Dorsolateral prefrontal cortex (tissue), 122 donors: ENCODE measurements at places on chromosomes 6 and 20. TPM values are rescaled to one million over a fixed set of nuclear protein-coding genes. Genes with fewer than 3 reads are reported as not detected.

RIPK1 gene
- 8.6 TPM for total RNA-seq

TCFL5 gene
- total RNA-seq = 23.9 TPM

MROH8 gene
- total RNA-seq = 11.6 TPM

DNA sequence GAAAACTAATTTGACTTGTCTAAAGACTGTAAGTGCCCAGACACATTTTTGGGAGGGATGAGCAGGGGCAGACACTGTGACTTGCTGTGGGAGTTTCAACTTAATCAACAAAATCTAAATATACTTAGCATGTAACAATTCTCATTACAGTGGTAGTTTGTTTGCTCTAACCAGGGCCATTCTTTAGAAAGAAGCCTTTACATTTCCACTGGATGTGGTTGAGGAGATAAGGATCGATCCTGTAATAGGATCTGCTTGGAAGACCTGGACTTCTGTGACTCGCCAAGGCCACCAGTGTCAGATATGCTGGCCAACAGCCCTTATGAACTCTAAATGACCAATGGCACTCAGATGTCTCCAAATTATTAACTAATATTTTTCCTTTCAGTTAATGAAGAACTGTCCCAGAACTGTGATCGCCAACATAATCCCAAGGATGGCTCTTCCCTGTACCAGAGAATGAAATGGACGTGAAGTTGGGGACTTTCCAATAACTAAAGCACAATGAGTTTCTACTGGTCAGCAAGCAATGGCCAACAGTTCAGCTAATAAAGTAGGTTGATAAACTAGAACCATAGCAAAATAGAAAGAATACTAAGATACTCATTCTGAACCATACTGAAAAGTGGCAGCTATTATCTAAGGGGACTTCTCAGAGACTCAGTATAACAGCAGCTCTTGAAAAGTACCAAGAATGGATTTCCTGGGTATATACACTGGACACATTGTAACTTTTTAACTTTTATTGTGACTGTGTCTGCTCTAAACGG is 7.5 kb downstream of the SMLR1 start:
- no peak for DNase-seq

- no peak for DNase-seq
These were observed 917 bp downstream of the C6orf120 start for GRCh38 chr6:169702840-169703246.
